B cell (primary cell): ENCODE measurements at places on chromosomes 3 and 15. TPM values are rescaled to one million over a fixed set of nuclear protein-coding genes. Genes with fewer than 3 reads are reported as not detected.

GRCh38 chr3:37402351-37402750, 228.0 kb upstream of the LRRFIP2 start:
- DNase-seq, result no peak
- no peak overlapping the region for H3K4me3 ChIP-seq
- H3K27me3 ChIP-seq, result no peaks in the 10 kb centered on the region
- H3K27ac ChIP-seq, result no peak overlapping the region

GRCh38 chr3:112371569-112371968, 38.6 kb downstream of the CD200 start:
- no peak overlapping the region for H3K27ac ChIP-seq
- H3K4me1 ChIP-seq, result peaks cover 14% of the 10 kb centered on the region
- no peak overlapping the region for H3K4me3 ChIP-seq
- H3K36me3 ChIP-seq, result no peaks in the 10 kb centered on the region
- H3K27me3 ChIP-seq, result no peaks in the 10 kb centered on the region
- DNase-seq, result no peak

GRCh38 chr3:65091565-65091964, 403.8 kb upstream of the ADAMTS9 start:
- no peaks in the 10 kb centered on the region for H3K36me3 ChIP-seq
- no peak overlapping the region for H3K4me3 ChIP-seq
- no peak for DNase-seq
- no peaks in the 10 kb centered on the region for H3K27me3 ChIP-seq
- H3K27ac ChIP-seq, result no peak overlapping the region

KATNBL1 gene
- total RNA-seq, result 54.8 and 57.8 TPM in 2 replicates

DNA sequence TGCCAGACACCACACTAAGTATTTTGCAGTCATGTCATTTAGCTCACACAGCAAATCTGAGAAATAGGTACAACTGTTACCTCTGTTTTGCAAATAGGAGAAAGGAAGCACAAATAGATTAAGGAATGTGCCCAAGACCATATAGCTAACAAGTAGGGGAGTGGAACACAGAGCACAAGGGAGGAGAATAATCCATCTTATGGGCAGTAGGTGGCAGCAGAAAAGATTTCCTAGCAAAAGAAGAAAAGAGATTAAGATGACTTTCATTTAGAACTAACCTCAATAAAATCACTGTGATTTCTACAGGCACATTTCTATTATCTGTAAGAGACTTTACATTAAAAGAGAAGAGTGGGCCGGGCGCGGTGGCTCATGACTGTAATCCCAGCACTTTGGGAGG, 49.1 kb downstream of the NR1I2 start:
- H3K36me3 ChIP-seq, result peaks cover 10% of the 10 kb centered on the region
- no peak overlapping the region for H3K27ac ChIP-seq
- H3K27me3 ChIP-seq, result no peaks in the 10 kb centered on the region
- H3K4me3 ChIP-seq, result no peak overlapping the region
- H3K4me1 ChIP-seq, result no peaks in the 10 kb centered on the region

ITIH3 gene
- total RNA-seq, result not detected in 2 replicates

PLOD2 gene
- not detected in 2 replicates for total RNA-seq

DNA sequence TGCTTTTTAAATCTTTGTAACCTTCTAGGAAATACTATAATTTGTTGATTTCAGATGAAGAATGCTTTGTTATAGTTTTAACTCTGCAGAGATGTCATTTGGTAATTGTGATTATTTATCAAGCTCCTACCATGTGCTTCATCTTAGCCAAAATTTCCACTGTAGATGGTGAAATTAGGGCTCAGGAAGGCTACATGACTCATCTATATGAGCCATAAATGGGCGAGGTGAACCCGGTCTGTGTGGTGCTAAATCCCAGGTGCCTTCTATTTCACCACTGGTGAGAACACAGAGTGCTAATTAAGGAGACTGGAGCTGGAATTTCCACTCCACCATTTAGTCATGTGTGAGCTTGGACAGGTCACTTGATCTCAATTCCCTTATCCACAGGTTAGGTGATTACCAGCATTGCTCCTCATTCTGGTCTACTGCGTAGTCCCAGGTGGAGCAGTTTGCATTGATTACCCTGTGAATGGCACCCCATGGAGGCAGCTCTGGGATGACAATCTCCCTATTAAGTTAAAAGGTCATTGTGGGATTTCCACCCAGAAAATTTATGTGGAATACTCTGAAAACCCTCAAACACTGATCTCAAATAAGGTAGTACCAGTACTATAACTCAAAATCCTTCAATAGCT, 2.8 kb upstream of the CCR3 start:
- peaks cover 13% of the 10 kb centered on the region for H3K4me1 ChIP-seq
- DNase-seq, result no peak

DNA sequence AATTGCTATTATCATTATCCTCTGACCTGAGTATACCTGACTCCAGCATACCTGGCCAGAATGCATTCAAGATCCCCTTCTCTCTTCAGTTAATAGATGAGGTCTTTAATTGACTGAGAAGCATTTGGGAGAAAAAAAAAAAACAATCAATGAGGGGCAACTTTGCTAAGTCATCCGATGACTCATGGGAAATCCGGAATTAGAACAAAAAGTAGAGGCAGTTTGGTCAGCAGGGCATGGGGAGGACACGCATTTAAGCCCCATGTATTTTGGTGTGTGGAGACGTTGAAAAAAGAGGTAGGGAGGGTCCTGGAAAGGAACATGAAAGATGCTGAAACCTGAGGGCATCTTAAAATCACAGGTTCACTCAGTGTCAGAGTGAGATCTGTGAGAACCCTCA, 256.2 kb downstream of the RORA start:
- no peak overlapping the region for H3K4me3 ChIP-seq
- no peak for DNase-seq
- H3K27ac ChIP-seq, result no peak overlapping the region
- no peaks in the 10 kb centered on the region for H3K36me3 ChIP-seq
